ENCODE measurements at places on chromosomes 6 and 20.

GRCh38 chr20:62088258-62089127 lies 22.8 kb upstream of the TAF4 start:
- no peak for DNase-seq

GRCh38 chr6:24284006-24284405 lies 73.9 kb downstream of the DCDC2 start:
- DNase-seq = no peak

DNA sequence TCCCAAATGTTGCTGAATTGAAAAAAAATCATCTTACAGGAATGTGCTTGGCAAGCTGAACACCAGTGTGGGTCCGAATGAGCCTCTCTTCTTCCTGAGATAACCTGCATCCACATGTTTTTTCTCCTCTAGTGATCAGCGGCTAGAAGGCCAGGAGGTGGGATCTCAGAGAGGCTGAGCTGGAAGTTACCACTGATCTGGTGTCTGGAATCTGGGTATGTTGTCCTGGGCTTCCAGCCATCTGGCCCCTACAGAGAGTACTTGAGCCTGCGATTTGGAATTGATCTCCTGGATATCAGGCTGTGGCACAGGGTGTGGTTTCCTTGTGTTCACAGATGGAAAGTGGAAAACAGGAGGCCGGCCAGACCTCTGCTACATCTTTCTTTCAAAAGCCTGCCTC lies 35.9 kb downstream of the SULF2 start:
- no peak for DNase-seq

DNA sequence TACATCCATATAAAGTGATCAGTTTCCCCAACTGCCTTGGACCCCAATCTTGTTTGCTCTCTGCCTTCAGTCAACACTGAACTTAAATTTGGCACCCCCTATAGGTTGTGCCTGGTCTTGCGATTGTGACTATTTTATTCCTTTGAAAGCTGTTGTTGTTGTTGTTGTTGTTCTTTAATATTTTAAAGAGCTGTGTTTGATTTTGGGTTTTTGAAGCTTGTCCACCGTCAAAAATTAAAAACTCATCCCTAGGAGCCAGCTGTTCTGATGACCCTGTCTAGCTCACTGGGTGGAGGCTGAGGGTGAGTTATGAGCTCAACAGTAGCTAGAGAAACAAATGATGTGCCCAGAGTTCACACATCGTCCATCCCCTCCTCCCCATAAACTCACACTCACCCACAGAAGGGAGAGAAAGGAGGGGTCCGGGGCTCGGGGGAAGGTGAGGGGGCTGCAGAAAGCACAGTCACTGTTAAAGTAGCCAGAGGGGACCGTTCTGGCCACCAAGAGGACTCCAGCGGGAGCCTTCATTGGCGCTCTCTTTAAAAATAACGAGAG lies 4.0 kb downstream of the SIM1 start:
- DNase-seq = no peak

GRCh38 chr6:44087623-44088022 lies 39.6 kb downstream of the MRPL14 start:
- no peak for DNase-seq

- no peak for DNase-seq
Observed at GRCh38 chr6:36954262-36954931, at the start of gene PI16. PI16 (plus strand) TSS chr6:36954738; CDS start chr6:36954761, 23 bp downstream.

DNA sequence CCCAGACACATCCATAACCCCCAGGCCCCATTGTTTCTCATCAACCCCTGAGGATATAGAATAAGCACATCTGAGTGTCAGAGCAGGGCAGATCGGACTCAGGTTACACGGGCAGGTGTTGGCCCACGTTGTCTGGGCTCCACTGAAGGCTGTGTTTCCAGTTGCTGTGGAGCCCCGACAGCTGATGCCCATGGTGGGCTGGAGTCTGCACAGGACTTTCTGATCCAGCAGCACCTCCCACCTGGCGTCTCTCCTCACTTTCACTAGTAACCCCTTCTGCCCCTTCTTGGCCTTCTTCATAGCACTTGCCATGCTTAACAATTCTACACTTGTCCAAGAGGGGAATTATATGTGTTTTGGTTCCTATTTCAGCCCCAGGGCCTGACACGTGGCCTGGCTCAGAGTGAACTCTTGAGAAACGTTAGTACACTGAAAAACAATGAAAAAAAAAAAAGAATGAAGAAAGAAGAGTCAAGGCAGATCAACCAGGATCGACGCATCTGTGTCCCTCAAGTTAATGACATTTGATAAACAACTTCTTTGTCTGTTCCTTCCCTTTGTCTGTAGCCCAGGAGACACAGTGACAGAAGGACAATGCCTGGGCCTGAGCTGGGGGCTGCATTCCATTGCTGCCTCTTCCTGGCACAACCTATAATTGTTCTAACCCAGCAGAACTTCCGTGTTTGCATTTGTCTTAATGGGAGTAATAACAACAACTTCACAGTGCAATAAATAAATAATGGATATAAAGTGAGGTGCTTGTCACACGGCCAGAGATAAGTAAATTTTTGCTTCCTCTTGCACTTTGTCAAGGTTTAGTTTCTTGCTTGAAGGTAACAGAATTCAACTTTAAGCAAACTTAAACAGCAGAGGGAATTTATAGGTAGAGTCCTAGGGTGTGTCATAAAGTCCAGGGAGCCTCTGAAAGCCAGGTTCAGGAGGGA lies 224.2 kb upstream of the SSTR4 start:
- DNase-seq = no peak

GRCh38 chr6:154249499-154250298 lies 106.9 kb downstream of the IPCEF1 start:
- DNase-seq = no peak

GRCh38 chr6:111987295-111987694 lies 66.6 kb upstream of the CCN6 start:
- no peak for DNase-seq

GRCh38 chr6:9948678-9949077 lies 466.2 kb downstream of the TFAP2A start:
- DNase-seq = no peak

DNA sequence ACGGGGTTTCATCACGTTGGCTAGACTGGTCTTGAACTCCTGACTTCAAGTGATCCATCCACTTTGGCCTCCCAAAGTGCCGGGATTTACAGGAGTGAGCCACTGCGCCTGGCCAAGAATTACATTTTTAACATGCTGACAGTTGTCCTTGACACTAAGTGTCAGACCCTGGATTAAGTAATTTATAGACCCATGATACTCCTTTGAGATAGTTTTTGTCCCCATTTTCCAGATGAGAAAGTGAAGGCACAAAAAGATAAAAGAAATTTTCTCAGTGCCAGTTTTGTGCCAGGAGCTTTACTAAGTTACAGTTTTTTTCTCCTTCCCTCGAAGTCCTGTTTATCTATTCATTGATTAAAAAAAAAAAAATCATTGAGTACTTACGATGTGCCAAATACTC lies 9.8 kb upstream of the EDEM2 start:
- DNase-seq = no peak

DNA sequence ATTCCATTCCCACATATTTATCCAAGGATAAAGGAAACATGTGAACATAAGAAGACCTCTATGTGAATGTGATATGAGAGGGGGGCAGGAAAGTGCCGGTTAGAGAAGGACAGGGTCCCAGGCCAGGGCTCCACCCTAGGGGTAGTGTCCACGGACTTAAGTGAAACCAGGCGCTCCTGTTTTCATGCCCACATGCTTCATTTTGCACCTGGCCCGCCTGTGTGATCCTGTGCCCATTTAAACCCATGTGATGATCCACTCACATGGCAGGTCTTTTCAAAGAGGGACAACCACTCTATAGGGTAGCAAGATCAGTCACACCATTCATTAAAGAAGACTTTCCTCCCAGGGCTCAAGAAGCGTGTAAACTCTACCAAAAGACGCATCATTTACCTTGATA lies 865.3 kb upstream of the GJE1 start:
- no peak for DNase-seq

GRCh38 chr6:165833355-165833754 lies 170.3 kb upstream of the PDE10A start:
- DNase-seq = no peak

GRCh38 chr20:44171775-44172571 lies 15.0 kb downstream of the JPH2 start:
- DNase-seq = no peak

GRCh38 chr6:43943099-43943766 lies 173.2 kb downstream of the VEGFA start:
- no peak for DNase-seq

All from activated T-helper 1 cell treated with anti-CD3 and anti-CD28 coated beads, Interleukin-2, amount 50 U/mL, for 16 hours (primary cell).